ENCODE measurements at places on chromosomes 4 and X.

GRCh38 chrX:27987862-27988646 is 6.8 kb upstream of the DCAF8L1 start:
- no peak for DNase-seq

- DNase-seq: no peak
These were observed 46.6 kb downstream of the TENM3 start for GRCh38 chr4:182289809-182290208.

DNA sequence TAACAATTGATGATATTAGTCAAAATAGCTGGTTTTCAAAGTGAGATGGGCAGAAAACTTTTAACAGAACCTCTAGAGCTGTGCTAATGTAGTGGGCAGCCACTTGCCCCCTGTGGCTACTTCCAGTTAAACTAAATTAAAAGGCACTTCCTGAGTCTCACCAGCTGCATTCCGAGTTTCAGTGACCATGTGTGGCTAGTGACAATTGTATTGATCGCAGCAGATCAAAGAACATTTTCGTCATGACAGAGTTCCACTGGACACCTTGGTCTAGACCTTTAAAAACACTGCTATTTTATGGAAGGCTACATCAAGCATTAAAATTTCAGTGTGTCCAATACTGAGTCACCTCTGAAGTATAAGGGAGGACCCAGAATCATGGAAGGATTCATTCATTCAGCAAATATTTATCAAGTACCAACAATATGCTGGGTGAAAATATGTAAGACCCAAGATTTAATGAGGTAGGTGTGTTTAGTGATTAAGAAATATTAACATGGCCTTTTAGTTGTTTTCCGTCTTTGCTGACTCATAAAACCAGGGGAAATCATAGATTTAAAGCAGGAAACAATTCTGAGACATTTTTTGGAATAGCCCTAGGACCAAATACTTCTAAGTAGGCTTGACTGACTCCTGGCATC is 5.1 kb upstream of the FAT1 start:
- DNase-seq: no peak

GRCh38 chrX:19887911-19888879 is 795 bp upstream of the SH3KBP1 start:
- peak; percentile 70 for DNase-seq

- no peak for DNase-seq
These were observed 39.3 kb upstream of the CLDN34 start for GRCh38 chrX:9927698-9928482.

- DNase-seq: peak; percentile 31
These were observed 15.0 kb downstream of the SCARB2 start for GRCh38 chr4:76198411-76199237.
